ENCODE measurements at places on chromosomes 16 and 17. TPM values are rescaled to one million over a fixed set of nuclear protein-coding genes. Genes with fewer than 3 reads are reported as not detected.

The ZPBP2 gene
- 0.19 TPM for total RNA-seq

The SNX20 gene
- 72.1 TPM for total RNA-seq

- no peak for DNase-seq
Observed at GRCh38 chr16:85573696-85574641, 39.2 kb upstream of the GSE1 start.

GRCh38 chr17:52024300-52024870, 134.1 kb downstream of the CA10 start:
- no peak for DNase-seq

DNA sequence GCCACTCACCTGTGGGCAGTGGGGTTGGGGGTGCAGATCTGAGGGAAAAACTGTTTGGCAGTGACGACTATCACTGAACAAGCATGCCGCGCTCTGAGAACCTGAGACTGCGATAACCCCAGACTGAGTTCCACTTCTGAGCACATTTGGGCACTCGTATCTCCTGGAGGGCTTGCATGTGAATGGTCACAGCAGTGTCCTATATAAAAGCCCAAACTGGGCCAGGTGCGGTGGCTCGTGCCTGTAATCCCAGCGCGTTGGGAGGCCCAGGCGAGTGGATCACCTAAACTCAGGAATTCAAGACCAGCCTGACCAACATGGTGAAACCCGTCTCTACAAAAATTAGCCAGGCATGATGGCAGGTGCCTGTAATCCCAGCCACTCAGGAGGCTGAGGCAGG, 18.7 kb downstream of the ATP2C2 start:
- DNase-seq = no peak
